ENCODE measurements at places on chromosomes 5 and 9.

GRCh38 chr5:6631441-6631840 lies 1.4 kb downstream of the NSUN2 start:
- DNase-seq = no peak

- DNase-seq = no peak
Measured at GRCh38 chr9:87810679-87811178, 71.9 kb upstream of the SPATA31E1 start.

DNA sequence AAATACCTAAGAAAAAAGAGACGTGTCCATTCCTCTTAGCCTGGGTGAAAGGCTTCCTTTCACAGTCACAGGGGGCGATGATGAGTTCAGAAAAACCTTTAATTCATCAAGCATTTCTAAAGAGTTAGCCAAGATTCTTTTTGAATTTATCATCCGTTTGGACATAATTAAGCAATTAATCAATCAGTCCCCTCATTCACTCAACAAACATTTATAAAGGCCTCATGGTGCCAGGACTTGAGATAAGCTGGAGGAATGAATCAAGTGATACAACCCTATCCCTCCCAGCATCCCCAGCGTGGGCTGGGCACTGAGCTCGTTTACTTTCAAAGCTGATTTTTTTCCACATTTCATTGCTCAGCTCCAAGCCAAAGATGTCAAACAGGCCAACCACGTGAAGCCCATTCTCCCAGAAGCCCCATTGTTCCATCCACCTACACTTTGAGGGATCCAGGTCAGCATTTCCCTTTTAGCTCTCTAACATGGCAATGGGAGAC lies 140.5 kb downstream of the SLIT3 start:
- no peak for DNase-seq

- DNase-seq = no peak
Measured at GRCh38 chr5:175347027-175347426, 97.0 kb downstream of the DRD1 start.

GRCh38 chr5:83900306-83900705 lies 179.7 kb upstream of the HAPLN1 start:
- DNase-seq = no peak

DNA sequence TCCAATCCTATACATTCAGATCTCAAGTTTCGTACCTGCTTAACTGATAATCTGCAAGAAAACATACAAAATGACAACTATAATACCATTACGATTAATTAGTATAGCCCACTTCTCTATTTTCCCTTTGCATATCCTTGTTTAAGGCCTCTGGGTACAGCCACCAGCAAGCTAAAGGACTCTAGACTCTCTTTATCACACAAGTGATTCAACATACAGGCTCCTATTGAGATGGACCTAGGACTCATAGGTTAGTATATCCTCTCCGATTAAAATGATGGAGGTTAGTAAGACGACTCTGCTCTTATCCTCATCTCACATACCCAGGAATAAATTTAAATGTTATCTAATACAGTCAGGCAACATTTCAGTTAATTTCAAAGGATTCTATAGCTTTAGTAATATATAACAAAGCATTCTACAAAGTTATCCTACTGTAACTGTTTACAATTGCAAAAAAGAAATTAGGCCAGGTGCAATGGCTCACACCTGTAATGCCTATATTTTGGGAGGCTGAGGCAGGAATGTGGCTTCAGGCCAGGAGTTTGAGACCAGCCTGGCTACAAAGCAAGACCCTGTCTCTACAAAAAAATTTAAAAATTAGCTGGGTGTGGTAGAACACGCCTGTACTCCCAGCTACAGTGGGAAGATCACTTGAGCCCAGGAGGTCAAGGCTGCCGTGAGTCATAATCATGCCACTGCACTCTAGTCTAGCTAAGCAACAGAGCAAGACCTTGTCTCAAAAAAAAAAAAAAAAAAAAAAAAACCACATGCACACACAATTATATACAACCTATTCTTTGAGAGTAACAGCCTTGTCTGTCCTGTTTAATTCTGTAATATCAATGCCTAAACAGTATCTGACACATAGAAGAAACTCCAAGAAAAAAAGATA lies 15.4 kb downstream of the HAUS6 start:
- DNase-seq = no peak

GRCh38 chr5:95191330-95191729 lies 93.6 kb downstream of the MCTP1 start:
- no peak for DNase-seq

- DNase-seq = no peak
Measured at GRCh38 chr5:117888688-117889087, 1099.7 kb downstream of the DTWD2 start.

GRCh38 chr5:168334695-168335094 lies 43.2 kb downstream of the WWC1 start:
- no peak for DNase-seq

- peak; percentile 40 for DNase-seq
Measured at GRCh38 chr5:179470201-179470600, 80.2 kb upstream of the RUFY1 start.

DNA sequence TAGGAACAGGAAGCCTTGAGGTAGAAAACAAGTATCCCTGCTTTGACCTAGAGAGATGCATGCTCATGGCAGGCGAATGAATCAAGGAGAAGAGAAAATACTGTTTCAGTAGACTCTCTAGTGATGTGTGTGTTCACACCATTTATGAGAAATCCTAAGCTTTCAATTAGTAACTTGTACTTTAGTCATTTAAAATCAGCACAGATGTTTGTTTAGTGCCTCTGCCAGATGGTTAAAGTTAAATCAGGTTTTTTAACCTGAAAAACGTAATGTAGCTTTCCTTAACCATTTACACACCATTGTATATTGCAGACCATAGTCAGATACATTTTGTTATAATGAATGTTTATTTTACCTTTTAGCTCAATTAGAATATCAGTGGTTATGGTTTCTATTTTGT lies 5.0 kb downstream of the TJP2 start:
- no peak for DNase-seq

DNA sequence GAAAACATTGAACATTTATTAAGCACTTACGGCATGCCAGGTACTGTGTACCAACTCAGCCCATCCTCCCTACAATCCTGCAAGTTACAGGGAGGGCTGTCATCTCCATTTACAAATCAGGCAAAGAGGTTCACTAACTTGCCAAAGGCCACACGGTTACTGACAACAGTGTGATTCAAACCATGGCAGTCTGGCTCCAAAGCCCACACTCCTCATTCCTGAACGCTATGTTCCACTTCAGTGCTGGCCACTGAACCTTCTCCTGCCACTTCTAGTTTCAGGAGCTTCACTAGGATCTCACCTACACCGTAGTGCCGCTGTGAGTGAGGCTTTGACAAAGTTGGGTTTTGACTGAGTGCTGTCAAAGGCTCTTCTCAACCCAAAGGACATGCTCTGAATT lies 7.2 kb upstream of the LIFR start:
- no peak for DNase-seq

DNA sequence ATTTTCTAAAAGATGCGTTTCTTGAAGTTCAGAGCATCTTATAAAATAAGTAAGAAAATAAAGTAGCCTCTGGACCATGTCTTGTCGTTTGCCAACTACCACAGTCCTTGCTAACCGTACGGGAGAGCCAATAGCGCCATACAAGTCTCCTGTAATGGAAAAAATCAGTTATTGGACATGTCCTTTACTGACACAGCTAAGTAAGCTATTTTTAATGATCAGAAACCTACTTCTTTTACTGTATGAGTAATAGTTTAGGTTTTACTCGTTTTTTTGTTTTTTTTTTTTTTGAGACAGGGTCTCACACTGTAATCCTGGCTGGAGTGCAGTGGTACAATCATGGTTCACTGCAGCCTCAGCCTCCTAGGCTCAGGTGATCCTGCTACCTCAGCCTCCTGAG lies 37.7 kb upstream of the RAPGEF6 start:
- DNase-seq = no peak

DNA sequence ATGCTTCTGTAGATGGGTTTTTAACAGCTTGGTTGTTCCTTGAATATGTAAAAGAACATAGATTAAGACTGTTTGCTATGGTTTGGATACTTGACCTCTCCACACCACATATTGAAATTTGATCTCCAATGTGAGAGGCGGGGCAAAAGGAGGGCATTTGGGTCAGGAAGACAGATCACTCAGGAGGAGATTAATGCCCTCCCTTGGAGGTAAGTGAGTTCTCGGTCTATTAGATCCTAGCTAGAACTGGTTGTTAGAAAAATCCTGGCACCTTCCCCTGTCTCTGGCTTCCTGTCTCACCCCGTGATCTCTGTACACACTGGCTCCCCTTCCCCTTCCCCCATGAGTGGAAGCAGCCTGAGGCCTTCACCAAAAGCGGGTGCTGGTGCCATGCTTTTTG lies 281.1 kb upstream of the ANKRD55 start:
- DNase-seq = no peak

DNA sequence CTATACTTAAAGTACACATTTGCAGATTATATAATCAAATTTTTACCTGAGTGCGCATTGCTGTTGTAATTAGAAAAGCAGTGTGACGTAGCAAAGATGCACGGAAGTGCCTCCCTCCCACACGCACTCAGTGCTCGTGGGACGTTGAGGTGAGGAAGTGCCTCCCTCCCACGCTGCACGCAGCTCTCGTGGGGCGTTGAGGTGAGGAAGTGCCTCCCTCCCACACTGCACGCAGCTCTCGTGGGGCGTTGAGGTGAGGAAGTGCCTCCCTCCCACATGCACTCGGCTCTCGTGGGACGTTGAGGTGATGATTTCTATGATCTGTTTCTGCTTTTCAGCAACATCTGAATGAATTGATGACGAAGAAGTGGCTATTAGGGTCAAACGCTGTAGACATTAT lies 21.0 kb downstream of the EXOC3 start:
- DNase-seq = peak; percentile 79

GRCh38 chr5:41416336-41416735 lies 94.1 kb downstream of the PLCXD3 start:
- no peak for DNase-seq

DNA sequence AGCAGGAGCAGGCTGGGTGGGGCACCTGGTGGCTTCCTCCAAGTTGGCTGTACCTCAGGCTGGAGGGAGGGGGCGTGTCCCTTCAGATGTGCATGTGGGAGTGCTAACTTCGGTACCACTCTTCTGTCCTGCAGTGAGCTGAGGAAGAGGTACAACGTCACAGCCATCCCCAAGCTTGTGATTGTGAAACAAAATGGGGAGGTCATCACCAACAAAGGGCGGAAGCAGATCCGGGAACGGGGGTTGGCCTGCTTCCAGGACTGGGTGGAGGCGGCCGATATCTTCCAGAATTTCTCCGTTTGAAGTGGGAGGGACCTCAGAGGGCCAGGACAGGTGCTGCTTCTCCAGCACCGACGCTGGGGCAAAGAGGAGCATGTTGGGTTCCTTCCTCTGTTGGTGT lies 9.3 kb downstream of the NXNL2 start:
- no peak for DNase-seq

GRCh38 chr5:78509145-78509865 lies 139.3 kb downstream of the LHFPL2 start:
- DNase-seq = no peak

DNA sequence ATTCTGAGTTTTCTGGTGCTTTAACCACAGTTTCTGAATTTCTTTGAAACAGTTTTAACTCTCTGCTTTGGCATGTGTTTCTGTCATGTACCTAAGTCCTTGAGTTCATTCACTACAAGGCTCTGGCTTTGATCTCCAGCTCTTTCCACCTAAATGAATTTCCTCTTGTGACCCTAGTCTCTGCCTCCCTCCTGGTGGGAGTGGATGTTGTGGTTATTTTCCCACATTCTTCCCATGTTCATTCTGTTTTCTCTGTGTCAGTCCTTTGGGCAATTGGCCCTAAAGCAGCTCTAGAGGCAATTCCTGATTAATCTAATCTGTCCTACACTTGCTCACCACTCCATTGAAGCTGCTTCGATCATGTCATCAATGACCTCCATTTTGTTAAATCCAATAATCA lies 28.4 kb upstream of the DPYSL3 start:
- no peak for DNase-seq

DNA sequence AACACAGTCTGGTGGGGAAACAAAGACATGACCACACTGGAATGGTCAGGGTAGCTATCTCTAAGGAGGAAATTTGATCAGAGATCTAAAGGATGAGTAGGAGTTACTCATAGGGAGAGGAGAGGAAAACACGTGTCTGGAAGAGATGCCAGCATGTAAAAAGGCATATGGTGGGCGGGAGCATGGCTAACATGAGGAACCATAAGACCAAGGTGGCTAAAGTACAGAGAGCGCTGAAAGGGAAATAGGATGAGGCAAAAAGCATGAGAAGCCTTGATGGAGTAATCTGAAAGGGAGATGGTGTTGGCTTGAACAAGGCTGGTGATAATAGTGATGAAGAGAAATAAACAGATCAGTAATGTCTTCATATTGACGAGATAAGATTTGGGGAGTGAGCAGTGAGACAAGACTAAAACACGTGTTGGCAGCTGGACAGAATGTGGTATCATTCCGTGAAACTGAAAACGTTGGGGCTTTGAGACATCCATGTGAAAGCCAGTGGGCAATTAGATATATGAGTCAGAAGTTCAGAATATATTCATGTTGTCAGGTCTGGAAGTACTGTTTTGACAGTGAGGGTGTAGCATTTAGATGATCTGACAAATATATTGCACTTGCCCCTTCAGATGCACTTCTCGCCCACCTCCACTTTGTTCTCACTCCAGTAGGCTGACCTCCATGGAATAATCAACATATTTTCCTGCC lies 209.1 kb upstream of the KCNN2 start:
- no peak for DNase-seq

DNA sequence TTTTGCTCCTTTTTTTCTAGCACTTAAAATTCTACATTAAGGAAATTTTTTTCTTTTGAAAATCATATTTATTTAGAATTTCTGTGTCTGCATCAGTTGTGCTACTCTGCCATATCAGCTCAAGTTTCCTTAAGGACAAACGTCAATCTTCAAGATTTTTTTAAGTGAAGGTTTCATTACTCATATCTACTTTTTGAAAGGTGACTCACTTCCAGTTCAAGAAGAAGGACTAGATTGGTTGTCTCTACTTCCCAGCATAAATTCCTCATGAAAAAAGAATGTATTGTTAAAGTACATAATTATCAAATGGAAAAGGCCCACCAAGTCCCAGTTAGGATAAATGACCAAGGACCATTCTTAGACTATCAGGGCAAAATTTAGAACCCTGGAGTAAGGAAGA lies 626.5 kb downstream of the DMRTA1 start:
- no peak for DNase-seq

- no peak for DNase-seq
Measured at GRCh38 chr5:143892271-143892670, 80.3 kb downstream of the HMHB1 start.

DNA sequence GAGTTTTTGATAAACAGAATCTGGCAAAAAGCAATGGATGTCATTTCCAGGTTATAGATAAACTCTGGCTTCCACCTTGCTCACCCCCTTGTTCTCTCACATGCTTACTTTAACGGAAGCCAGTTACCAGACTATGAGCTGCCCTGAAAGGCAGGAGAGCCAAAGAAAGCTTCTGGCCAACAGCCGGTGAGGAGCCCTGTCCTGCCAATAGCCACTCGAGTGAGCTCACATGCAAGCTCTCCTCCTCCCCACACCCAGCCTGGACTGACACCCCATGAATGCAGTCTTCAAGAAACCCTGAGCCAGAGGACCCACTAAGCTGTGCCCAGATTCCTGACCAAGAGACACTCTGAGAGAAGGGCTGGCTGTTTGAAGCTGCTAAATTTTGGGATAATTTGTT lies 14.4 kb upstream of the SMIM15 start:
- DNase-seq = no peak
